ENCODE measurements at places on chromosomes 2 and 18. TPM values are rescaled to one million over a fixed set of nuclear protein-coding genes. Genes with fewer than 3 reads are reported as not detected.

DNA sequence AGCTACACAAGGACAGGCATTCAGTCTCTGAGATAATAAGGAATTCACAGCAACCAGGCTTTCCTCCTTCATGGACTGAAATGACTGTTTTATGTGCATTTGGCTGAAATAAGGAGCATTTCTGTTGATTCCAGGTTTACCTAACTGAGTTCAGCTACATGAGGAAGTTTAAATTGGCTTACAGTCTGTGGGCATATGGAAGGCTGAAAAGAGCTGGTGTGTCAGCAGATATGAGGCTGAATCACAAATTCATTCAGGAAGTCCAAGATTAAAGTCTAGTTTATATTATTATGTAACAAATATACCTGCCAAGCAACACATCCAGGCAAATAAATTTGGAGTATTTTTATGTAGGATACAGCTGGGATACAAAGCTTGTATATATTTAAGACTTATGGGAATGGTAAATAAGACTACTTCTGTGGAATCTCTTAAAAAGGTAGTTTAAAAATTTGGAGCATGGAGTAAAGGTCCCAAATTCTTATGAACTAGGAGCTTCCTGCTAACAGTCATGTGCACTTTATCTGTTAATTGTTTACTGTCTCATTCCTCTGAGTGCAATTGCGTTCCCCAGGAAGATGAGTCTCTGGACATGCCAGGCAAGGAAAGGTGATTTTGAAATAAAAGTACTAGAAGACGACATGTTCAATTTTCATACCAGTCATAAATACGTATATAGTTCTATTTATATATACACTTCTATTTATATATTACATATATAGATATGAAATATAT, 53.0 kb downstream of the ZC3H8 start:
- no peak for DNase-seq

GRCh38 chr18:49109565-49110251, 158.9 kb upstream of the SMAD7 start:
- DNase-seq: no peak

DNA sequence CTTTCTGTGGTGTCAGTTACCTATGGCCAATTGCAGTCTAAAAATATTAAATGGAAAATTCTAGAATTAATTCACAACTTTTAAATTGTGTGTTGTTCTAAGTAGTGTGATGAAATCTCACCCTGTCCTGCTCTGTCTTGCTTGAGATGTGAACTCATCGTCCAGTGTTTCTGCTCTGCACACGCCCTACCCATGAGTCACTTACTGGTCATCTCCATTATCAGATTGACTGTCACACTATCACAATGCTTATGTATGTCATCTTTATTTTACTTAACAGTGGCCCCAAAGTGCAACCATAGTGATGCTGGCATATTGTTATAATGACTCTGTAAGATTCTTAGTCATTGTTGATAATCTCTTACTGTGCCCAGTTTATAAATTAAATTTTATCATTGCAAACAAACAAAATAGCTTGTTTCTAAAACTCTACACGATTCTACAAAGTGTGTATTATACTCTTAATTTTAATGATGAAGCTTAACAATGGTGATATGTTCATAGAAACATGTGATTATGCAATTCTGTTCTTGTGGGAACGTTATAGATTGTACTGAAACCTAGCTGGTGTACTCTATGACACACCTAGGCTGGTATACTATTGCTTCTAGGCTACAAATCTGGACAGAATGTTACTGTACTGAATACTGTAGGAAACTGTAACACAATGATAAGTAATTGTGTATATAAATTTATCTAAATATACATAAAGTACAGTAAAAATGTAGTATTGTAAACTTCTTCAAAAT, 1086.8 kb upstream of the PIK3C3 start:
- DNase-seq: no peak

PTPRN gene
- not detected for total RNA-seq

GRCh38 chr18:58413667-58414628, 214.9 kb downstream of the ALPK2 start:
- no peak for DNase-seq
